ENCODE measurements at places on chromosomes 3 and 15. TPM values are rescaled to one million over a fixed set of nuclear protein-coding genes. Genes with fewer than 3 reads are reported as not detected.

Gene SEC22C
- 24.4 TPM for total RNA-seq

DNA sequence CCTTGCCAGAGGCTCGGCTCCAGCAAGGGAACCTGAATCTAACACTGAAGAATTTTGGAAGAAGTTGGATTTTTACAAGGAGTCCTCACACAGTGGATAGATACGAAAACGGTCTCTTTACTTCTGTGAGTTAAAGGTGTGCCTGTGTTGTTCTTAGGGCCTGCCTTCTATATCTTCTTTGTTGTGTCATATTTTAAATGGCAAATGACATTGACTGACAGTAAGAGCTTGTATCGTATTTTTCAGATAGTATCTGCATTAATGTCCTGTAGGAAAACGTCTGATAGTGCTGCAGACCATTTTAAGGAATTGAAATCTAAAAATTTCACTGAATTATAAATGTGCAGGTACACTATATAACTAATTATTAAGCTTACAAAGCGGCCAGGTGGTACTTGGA is 56.3 kb downstream of the PTPRG start:
- no peak overlapping the region for H3K4me3 ChIP-seq
- H3K36me3 ChIP-seq: no peaks in the 10 kb centered on the region
- DNase-seq: no peak
- no peak overlapping the region for H3K27ac ChIP-seq
- H3K27me3 ChIP-seq: no peaks in the 10 kb centered on the region

- DNase-seq: no peak
- H3K4me3 ChIP-seq: no peak overlapping the region
- no peak overlapping the region for H3K27ac ChIP-seq
These were observed 37.5 kb downstream of the NBEAL2 start for GRCh38 chr3:47016934-47017435.

Gene OR5K2
- not detected for total RNA-seq

DNA sequence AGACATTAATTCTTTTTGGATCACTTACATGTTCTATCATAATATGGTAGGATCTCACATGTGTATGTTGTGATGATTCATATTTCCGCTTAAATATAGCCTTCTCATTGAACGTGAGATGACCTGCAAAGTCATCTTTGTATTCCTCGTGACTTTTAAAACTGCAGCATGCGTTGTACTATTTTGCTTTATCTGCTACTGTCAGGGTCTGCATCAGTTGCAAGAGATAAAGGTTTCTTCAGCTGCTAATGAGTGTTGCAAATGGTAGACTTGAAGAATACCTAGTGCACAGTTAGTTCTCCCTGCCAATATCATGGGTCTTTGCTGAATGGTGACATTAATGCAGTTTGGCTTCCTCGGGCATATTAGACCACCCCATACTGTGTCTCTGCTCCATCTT is 31.8 kb downstream of the REC114 start:
- no peak overlapping the region for H3K27ac ChIP-seq
- DNase-seq: no peak
- H3K4me3 ChIP-seq: no peak overlapping the region
- no peaks in the 10 kb centered on the region for H3K36me3 ChIP-seq
- H3K27me3 ChIP-seq: no peaks in the 10 kb centered on the region
- H3K4me1 ChIP-seq: no peaks in the 10 kb centered on the region

- no peaks in the 10 kb centered on the region for H3K36me3 ChIP-seq
- no peak overlapping the region for H3K27ac ChIP-seq
- no peak for DNase-seq
These were observed 69.7 kb upstream of the LINGO1 start for GRCh38 chr15:77702211-77702957.

Gene GOLGA8B
- total RNA-seq: 100 TPM

DNA sequence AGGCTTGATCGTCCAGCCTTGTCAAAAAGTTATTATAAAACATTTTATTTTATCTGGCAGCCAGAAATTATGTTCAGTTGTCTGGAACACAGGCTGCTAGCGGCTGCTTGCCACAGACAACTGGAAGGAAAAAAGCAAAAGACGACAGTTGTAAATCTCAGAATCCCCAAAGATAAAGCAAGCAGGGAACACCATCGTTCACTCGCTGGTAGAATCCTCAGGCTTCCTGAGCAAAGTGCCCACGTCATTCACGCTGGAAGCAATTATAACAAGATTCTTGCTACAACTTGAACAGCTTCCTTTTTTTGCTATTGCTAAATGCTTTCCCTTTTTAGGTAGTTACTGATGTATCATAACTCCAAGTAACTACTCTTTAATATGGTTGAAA is 33.6 kb downstream of the ADAMTS17 start:
- H3K27ac ChIP-seq: no peak overlapping the region
- H3K4me1 ChIP-seq: no peaks in the 10 kb centered on the region
- no peaks in the 10 kb centered on the region for H3K36me3 ChIP-seq

Gene SPCS1
- 58.2 TPM for total RNA-seq

DNA sequence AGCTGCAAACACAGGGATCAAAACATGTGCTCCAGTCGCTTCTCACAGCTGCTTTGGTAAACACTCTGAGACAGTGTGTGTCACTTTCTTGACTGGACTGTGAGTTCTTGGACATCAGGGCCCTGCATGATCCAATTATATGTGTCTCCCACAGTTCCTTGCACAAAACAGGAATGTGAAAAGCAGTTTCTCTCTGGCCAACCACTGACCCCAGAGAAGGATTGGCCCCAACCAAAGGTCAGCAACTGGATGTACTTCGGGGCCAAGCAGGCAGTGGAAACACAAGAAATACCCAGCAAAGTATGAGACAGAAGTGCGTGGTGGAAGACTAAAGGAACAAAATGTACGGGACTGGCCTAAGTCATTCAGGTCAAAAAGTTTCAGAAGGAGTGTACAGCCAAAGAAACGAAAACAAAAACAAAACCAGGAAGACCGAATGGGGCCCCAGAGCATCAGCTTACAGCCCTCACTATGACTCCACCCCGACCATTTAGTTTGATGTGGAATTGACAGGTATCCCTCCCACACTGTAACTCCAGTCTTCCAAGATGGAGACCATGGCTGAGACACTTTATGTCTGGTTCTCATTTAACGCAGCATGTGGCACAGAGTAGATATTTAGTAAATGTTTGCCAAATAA is 76.7 kb upstream of the LPP start:
- no peaks in the 10 kb centered on the region for H3K27me3 ChIP-seq
- H3K4me3 ChIP-seq: no peak overlapping the region
- DNase-seq: no peak

Gene ZNF662
- 9.9 TPM for total RNA-seq

Gene GDPGP1
- 2.6 TPM for total RNA-seq

GRCh38 chr3:174356596-174356995 is 502.5 kb upstream of the NAALADL2 start:
- no peak overlapping the region for H3K27ac ChIP-seq
- no peaks in the 10 kb centered on the region for H3K36me3 ChIP-seq
- no peak for DNase-seq
- no peak overlapping the region for H3K4me3 ChIP-seq
- no peaks in the 10 kb centered on the region for H3K4me1 ChIP-seq
- H3K27me3 ChIP-seq: no peaks in the 10 kb centered on the region

GRCh38 chr15:48898446-48898845 is 20.5 kb downstream of the EID1 start:
- DNase-seq: no peak
- H3K36me3 ChIP-seq: no peaks in the 10 kb centered on the region
- no peaks in the 10 kb centered on the region for H3K27me3 ChIP-seq

Data from pancreas (tissue), 10 donors.